ENCODE measurements at places on chromosomes 6 and 20.

- no peak for DNase-seq
Measured at GRCh38 chr6:107185391-107185970, 70.2 kb upstream of the BEND3 start.

DNA sequence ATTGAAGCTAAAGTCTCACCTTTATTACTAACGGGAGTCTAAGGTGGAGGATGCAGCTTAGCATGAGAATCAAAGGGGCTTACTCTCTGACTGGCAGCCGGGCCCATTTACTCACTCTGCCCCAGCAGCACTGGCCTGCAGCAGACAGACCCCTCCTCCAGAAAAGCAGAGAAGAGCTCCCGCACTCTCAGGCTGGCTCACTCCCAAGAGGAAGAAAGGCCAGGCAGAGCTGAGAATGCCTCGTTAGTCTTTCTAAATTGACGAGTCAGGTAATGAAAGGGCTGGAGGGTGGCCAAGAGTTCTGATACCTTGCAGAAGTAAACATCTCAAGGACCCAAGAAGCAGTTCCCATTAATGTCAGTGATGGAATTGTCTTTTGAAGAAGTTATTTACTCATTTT lies 44.5 kb upstream of the IL20RA start:
- DNase-seq, result no peak

DNA sequence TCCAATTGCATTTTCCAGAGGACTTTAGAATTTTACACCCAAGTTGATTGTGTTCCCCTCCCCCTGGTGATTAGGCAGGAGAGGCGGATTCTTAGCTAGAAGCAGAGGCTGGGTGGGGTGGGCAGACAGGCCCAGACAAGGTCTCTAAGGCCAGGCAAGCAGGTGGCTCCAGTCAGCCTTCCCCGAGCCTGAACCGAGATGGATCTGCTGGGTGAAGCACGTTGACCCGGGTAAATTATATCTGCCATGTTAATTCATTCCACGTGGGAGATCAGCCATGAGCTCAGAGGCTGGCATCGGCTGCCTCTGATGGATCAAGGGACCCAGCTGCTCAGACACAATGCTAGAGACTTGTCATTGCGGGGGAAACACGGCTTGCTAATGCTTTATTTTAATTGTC lies 159.5 kb upstream of the MAFB start:
- no peak for DNase-seq

DNA sequence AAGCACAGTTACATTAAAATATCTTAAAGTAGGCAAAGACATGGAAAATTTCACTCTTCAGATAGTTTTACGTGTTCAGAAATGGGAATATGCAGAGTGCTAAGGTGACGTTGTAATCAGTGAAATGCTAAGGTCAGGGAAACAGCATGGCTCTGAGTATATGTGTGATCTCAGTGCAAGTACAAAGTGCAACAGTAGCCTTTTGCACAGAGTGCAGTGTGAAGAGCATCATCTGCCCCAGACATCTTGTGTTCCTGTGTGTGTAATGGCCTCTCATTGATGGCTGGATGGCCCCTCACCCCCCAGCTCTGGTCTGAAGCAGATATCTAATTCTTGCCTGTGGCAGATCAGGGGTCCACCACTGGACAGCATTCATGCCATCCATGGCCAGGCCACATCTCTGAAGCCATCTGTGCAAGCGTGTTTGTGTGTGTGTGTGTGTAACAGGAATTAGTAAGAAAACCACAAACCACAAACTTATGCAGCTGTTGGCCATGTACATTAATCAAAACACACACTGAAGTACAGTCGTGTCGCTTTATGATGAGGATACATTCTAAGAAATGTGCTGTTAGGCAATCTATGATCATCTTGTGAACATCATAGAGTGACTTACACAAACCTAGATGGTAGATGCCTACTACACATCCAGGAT lies 165.1 kb downstream of the RALGAPA2 start:
- no peak for DNase-seq

- DNase-seq, result no peak
Measured at GRCh38 chr20:21246161-21246560, 57.0 kb upstream of the XRN2 start.

DNA sequence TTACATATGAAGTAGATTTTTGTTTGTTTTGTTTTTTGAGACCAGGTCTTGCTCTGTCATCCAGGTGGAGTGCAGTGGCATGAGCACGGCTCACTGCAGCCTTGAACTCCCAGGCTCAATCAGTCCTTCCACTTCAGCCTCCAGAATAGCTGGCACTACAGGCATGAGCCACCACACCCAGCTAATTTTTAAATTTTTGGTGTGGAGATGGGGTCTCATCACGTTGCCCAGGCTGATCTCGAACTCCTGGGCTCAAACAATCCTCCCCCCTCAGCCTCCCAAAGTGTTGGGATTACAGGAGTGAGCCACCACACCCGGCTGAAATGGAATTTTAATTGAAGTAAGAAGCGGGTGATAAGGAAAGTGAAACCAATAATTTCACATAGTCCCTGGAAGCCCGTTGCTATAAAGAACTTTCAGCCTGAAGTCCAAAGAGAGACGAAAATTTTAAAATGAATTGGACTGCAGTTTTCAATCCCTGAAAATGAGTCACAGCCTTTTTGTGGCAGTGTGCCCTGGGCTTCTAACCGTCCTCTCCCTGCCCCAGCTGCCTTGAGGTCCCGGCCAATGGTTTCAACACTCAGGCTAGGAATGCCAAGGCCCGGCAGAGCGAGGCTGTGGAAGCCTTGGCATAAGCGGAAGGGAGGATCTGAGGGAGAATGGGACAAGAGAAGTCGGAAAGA lies 757 bp downstream of the RAET1E start:
- DNase-seq, result no peak

DNA sequence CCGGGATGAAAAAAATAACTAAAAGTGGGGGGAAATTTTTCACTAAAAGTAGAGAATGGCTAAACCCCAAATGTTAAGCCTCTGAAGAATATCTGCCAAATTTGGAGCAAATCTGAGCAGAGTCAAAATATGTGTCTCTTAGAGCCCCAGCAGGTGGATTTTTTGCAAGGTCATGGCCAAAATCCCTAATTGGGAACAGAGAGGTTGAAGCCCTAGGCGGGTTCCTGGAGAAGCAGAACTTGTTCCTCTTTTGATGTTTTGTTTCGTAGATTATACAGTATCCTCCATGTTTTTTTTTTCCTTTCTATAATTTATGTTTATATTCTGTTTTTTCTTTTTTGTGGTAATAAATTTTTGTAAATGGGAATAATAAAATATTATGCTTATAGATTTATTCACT lies 94.4 kb downstream of the PLCB4 start:
- DNase-seq, result no peak
